Stimulated activated CD8-positive, alpha-beta memory T cell treated with anti-CD3 and anti-CD28 coated beads, Interleukin-7, amount 100 ng/mL, for 1 hour (primary cell): ENCODE measurements at places on chromosomes 7 and 10.

DNA sequence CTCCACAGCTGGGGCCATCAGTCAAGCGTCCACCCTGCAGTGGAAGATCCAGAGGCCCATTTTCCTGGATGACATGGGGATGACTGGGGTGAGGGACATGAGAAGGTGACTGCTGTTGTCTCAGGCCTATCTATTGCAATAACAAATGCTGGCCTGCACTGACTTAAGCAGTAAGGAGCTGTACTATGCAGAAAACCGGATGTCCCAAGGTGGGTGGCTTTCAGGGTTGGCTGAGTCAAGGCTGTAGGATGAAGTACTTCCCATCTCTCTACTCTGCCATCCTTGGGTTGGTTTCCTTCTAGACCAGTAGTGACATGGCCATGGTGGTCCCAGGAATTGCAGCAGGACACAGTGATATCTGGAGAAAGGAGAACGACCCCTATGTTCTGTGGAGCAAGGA, 48.1 kb downstream of the NEURL1 start:
- DNase-seq = no peak

DNA sequence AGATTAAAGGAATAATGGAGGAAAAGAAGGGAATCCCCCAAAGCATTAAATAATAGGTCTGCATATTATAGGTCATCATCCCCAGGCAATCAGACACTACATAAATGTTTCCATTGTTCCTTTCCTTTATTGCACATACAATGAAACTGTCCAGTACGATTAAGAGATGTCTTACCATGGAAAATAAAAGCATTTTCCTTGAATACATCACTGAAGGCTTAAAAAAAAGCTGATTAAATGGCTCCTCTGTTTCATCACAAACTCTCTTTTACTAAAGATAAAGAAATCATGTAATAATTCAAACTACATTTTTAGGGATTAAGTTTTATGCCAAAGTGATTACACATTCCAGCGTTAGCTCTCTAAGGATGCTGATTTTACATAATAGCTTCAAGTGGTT, 316.0 kb downstream of the AGMO start:
- no peak for DNase-seq

- no peak for DNase-seq
These were observed 89.8 kb upstream of the ANLN start for GRCh38 chr7:36299823-36300341.

DNA sequence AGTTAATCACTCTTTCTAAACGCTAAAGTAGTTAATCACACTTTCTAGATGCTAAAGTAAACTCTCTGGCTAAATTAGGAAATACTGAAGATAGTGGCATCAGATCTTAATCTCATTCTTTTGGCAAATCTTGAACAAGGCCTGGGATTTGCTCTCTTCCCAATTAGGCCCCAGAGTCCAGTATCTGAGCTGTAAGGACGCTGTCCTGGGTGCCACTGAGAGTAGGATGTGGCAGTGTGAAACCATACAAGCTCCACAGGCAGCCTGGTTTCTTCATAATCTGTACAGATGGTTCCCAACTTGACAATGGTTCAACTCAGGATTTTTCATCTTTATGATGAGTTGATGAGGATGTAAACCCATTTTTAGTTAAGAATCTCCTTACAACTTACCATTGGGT, 36.9 kb downstream of the GRB10 start:
- no peak for DNase-seq

DNA sequence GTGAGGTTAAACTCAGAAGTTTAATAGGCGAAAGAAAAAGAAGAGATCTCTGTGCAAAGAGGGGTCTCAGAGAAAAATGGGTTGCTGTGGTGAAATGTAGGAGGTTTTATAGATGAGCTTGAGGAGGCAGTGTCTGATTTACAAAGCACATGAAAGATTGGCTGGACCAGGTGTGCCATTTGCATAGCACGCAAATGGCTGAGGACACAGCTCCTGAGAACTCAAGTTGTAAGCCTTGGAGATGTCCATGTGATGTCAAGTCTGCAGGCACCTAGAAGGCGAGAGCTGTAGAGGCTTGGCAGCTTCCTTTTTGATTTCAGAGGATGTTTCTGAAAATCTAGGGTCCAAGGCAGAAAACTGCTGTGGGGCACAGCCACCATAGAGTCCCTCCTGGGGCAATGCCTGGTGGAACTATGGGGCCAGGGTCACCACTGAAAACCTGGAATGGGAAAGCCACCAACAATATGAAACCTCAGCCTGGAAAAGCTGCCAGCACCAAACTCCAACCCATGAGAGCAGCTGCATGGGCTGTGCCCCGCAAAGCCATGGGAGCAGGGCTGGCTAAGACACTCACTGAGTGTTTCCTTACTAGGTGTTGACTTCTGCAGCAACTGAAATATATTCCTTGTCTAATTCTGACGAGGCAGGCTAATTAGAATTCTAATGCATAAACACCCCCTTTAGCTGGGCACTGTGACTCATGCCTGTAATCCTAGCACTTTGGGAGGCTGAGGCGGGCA, 96.9 kb upstream of the TNS3 start:
- DNase-seq = no peak

- no peak for DNase-seq
These were observed 30.0 kb upstream of the AUTS2 start for GRCh38 chr7:69568266-69568665.

- DNase-seq = no peak
These were observed 13.5 kb downstream of the PTPN12 start for GRCh38 chr7:77550586-77550985.

DNA sequence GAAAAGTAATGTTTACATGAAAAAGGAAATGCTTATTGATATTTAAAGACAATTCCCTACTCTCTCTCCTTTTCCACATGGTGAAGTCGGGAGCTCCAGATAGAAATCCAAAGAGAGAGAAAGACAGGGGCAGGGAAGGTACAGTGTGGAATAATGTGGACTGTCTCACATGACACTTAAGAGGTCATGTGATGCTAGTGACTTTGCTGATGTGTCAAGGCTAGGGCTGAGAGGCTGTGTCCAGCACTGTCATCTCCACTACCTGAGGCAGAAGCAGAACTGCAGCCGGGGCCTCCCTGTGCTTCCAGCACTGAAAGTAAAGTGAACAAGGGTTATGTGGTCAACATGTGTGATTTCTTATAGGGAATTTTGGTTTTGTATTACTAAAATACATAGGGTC, 26.0 kb downstream of the NRG3 start:
- no peak for DNase-seq

DNA sequence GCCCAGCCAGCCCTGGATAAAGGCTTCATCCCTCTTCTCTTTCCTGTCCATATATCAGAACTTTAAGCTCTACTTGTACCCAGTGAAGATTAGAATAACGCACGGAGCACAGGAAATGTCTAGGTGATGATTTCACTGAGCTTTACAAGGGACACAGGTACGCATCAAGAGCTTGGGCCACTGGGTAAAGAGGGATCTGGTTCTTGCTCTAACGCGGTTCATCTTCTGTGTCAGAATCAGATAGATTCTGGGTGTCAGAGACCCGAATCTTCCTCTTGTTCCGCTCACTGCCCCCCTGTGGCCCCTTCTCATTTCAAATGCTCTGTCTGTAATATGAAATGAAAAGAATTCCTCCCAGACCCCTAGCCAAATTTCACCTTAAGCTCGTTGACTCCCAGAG, 24.7 kb downstream of the IL2RA start:
- no peak for DNase-seq

GRCh38 chr7:73515178-73515577, 6.9 kb downstream of the BAZ1B start:
- no peak for DNase-seq

GRCh38 chr10:96646301-96646700, 59.5 kb upstream of the TM9SF3 start:
- DNase-seq = no peak

- no peak for DNase-seq
These were observed 8.4 kb downstream of the PROSER2 start for GRCh38 chr10:11831520-11831951.

DNA sequence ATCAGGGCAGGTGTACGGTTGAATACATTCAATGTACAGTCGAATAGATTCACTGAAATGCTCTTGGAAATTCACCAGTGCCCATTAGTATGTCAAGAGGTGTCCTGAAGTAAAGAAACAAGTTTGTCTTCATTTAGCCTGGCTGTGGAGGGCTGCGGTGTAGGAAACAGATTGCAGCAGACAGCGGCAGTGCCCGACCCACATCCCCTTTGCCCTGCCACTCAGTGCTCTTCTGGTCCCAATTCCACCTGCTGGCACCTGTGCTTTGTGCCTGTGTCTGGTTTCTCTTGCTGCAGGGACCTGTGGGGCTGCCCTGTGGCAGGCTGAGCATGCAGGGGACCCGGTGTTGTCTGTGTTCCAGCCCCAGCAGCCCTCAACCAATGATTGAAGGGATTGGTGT, 183.7 kb downstream of the RPS24 start:
- DNase-seq = no peak

DNA sequence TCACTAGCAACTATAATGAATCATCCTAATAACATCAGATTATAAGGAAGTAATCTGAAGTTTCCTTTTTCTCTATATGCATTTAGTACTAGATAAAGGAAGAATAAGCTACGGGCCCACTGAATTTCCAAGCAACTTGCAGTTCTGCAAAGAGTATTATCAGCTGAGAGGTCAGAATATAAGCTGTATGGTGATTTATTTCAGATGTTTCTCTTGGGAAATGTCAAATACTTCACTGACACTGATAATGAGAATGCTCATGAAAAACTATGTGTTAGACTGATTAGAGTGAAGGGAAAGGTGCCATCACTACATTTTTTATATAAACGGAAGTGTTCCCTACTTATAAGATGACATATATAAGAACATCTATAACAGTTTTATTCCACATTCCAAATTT, 251.2 kb upstream of the HGF start:
- no peak for DNase-seq

DNA sequence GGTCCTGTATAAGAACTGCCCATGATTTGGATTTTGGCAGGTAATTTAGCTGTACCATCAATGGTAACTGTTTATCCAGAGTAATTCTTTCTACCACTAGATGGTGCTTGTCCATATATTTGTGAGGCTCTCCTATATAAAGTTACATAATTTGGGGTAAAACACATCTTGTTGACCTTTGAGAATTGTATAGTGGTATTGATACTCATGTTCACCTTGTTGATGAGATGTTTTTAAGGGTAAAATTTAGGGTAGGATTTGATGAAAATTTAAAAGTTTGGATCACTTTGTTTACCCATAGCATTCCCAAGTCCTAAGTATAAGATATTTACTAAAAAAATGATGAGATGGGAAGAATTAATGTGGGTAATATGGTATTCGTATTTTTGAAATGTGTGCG, 31.6 kb downstream of the ST7 start:
- DNase-seq = no peak

- DNase-seq = no peak
These were observed 32.8 kb upstream of the SFTPD start for GRCh38 chr10:79981450-79982361.

DNA sequence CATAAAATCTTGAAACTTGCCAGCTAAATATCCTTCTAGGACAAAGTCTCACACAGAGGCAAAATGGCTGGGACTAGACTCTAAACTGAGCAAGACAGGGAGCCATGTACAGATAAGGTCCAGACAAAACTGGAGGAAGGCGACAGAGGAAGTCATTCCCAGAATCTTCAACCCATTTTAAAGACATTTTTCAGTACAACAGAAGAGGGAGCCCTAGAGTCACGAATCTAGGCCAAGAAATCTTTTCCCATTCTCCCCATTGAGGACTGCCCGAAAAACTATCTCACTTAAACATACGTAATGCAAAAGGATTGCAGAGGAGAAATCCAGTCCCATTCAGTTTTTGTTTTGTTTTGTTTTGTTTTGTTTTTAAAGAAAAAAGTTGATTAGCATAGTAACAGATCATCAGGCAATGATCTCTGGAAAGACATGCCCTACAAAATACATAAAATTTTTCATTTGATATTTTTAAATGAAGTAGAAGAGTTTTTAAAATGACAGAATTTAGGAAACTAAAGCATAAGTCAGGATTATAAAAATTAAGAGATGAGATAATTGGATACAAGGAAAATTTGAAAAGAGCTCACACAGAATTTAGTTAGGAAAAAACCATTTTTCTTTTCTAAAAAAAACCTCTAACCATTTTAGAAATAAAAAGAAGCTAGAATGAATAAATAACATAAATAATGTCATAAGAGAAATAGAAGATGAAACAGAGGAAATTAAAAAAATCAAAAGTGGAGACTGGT, 16.9 kb upstream of the PRF1 start:
- DNase-seq = no peak

DNA sequence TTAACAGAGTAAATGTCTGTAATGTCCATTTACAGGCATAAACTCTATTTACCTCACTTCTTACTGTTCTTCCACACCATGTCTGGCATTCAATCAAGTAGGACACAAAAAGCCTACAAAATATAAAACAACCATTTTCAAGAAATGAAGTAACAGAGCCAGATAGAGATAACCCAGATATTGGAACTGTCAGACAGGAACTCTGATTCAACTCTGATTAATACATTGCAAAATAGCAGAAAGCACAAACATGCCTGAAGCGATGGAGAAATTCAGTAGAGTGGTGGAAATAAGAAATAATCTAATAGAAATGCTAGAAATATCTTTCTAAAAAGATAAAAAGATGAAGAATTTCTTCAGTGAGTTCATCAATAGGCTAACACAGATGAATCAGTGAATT, 964.4 kb downstream of the PCDH15 start:
- DNase-seq = no peak

DNA sequence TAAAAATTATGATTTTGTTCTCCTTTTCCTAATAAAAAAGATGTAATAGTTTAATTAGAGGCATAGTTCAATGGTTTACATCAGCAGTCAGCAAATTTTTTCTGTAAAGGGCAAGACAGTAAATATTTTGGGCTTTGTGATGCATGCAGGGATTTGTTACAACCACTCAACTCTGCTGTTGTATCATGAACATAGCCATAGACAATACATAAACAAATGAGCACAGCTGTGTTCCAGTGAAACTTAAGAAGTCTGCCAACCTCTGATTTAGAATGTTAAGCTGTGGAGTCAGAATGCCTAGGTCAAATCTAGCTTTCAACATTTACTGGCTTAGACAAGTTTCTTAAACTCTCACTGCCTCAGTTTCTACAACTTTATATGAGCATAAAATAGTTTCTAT, 31.6 kb downstream of the ASZ1 start:
- no peak for DNase-seq

- no peak for DNase-seq
These were observed 46.9 kb downstream of the AP3M1 start for GRCh38 chr10:74103560-74104258.

DNA sequence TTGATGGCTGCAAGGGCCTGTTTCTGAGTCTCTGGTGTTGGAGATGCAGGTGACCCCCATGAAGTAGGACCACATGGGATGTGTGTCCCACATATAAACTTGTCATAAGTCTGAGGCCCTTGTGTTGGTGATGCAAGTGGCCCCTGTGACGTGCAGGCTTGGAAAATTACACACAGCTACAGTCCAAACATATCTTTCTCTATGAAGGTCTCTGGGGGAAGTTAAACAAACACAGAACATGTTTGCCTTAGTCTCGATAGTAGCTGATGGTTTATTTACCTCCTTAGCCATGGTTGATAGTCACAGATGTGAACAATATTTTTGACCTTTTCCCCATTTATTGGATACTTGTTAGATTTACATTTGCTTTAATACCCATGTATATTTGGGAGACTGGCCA, 64.7 kb downstream of the ADCY1 start:
- no peak for DNase-seq
